ENCODE measurements at places on chromosomes 3 and 15. TPM values are rescaled to one million over a fixed set of nuclear protein-coding genes. Genes with fewer than 3 reads are reported as not detected.

The VWA5B2 gene
- total RNA-seq, result not detected

The PKM gene
- total RNA-seq, result 544 TPM

The FAM3D gene
- not detected for total RNA-seq

The NR1D2 gene
- total RNA-seq, result 41.6 TPM

The SAXO2 gene
- not detected for total RNA-seq
